Activated T-helper 17 cell treated with anti-CD3 and anti-CD28 coated beads, Interleukin-2, amount 50 U/mL, for 72 hours (primary cell): ENCODE measurements at places on chromosomes 16 and 17. TPM values are rescaled to one million over a fixed set of nuclear protein-coding genes. Genes with fewer than 3 reads are reported as not detected.

- no peak for ATAC-seq
- no peaks in the 10 kb centered on the region for H3K27me3 ChIP-seq
- peak overlapping the region; percentile 79 for H3K4me3 ChIP-seq
- H3K36me3 ChIP-seq: no peaks in the 10 kb centered on the region
- H3K4me1 ChIP-seq: peaks cover 27% of the 10 kb centered on the region
- H3K27ac ChIP-seq: peak overlapping the region; percentile 81
These were observed 8.3 kb upstream of the SLC52A1 start for GRCh38 chr17:5043524-5043923.

- ATAC-seq: no peak
- H3K27me3 ChIP-seq: peaks cover 42% of the 10 kb centered on the region
- H3K4me3 ChIP-seq: no peak overlapping the region
- H3K4me1 ChIP-seq: peaks cover 12% of the 10 kb centered on the region
These were observed 3.4 kb downstream of the SP6 start for GRCh38 chr17:47847341-47848197.

DNA sequence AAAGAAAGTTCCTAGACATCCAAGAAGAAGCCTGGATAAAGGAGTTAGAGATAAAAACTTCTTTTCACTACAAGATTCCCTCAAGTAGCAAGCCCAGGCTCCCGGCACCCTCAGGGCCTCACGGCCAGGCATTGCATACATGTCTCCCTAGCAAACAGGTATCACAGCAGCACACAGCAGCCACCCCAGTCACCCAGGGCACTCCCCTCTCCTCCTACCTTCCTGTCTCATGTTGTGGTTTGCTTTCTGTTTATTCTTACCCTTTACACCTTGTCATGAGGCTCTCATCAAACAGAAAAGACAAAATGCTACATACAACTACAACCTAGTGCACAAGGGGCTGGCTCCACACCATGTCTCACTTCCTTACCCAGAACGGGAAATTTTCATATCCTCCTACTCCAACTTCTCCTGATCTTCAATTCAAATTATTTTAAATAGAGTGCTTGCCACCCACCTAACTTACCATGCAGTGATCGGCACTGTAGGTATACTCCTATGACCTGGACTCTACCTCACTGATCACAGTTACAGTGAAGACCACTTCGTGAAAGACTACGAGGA, 42.7 kb downstream of the XPO6 start:
- peak overlapping the region; percentile 48 for H3K4me3 ChIP-seq
- H3K4me1 ChIP-seq: peaks cover 43% of the 10 kb centered on the region
- H3K27ac ChIP-seq: peak overlapping the region; percentile 69
- peaks cover 97% of the 10 kb centered on the region for H3K36me3 ChIP-seq

DNA sequence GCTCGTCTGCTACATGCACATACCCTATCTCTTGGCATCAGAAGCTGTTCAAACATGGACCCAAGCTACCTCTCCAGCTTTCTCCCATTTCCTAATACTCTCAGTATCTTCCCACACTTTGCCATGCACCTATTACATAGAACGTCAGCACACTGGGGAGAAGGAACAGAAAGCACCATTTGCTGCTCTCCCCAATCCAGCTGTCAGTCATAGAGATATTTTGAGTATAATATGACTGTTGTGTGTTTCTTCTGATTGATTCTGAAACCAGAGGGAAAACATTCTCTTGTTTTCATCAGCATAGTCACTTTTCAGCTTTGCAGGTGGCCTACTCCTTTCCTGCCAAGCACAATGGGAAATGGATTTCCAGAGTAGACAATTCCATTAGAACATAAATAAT, 107.1 kb downstream of the ADAMTS18 start:
- H3K27ac ChIP-seq: no peak overlapping the region
- no peaks in the 10 kb centered on the region for H3K36me3 ChIP-seq
- peak; percentile 46 for ATAC-seq

DNA sequence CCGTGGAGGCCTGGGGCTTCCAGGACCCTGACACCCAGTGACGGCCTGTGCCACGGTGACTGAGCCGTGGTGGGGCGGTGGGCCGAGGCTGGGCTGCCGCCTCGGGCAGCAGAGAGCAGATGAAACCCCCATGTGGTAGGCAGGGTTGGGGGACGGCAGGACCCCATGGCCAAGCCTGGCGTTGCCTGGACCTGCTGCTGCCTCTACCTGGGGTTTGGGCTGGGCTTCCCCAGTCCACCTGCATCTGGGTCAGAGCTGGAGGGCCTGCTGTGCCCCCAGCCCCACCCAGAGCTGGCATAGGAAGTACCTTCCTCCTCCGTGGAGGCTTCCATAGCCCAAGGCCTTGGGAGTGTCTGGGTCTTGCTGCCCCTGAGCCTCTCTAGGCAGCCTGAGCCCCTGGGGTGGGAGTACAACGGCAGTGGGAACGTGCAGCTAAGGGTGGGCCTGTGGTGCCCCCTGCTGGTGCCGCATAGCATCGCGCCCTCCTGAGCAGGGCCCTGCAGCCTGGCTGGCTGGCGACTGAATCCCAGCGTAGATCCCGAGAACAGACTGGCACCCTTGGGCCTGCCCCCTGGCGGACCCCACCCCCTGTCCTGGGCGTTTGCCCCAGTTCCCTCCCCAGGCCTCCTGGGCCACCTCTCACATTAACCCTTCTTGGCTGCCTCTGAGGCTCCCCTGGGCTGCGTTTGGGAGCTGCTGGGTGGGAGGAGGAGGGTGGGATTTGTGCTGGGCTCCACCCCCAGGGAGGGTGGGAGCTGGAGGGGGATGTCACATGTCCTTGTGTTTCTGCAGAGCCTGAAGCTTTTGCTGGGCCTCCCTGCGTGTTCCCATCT, 12.6 kb upstream of the ATP6V0C start:
- no peaks in the 10 kb centered on the region for H3K27me3 ChIP-seq
- peak; percentile 94 for ATAC-seq
- peaks cover 9% of the 10 kb centered on the region for H3K36me3 ChIP-seq
- no peaks in the 10 kb centered on the region for H3K4me1 ChIP-seq

DNA sequence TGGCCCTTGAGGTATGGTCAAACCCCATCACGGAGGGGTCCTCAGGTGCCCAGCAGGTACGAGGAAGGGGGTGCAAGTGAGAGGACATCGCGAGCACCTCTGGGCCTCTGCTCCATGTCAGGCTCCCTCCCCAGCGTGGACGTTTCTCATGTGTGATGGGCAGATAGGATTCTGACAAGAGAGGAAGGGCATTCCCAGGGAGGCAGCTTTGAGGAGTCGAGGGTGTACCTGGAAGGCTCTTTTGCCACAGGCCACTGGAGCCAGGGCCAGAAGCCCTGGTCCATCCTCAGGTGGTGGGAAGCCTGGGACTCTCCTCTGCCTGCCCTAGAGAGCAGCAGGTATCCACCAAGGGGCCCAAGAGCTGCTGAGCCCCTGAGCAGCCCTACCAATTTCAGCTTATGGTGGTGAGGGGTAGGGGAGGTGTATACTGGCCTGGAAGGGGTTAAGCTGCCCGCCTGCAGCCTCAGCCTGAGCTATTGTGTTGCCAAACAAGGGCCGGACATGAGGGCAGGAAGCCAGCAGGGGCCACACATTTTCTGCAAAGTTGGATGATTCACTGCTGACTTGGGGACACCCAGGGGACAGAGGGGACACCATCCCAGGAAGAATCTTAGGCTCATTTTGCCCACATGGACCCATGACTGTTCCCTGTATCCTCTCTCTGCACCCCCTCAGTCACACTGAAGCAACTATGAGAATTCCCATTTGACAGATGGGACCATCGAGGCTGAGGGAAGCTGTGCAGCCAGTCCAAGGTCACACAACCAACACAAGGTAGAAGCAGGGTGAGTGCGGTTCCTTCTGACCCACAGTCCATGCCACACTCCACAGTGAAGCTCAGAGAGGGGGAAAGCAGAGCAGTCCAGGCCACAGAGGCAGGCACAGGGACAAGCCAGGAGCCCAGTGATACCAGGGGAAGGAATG, 1.7 kb downstream of the CDH5 start:
- no peak overlapping the region for H3K27ac ChIP-seq
- ATAC-seq: no peak
- peaks cover 26% of the 10 kb centered on the region for H3K27me3 ChIP-seq
- no peaks in the 10 kb centered on the region for H3K4me1 ChIP-seq
- H3K4me3 ChIP-seq: no peak overlapping the region

DNA sequence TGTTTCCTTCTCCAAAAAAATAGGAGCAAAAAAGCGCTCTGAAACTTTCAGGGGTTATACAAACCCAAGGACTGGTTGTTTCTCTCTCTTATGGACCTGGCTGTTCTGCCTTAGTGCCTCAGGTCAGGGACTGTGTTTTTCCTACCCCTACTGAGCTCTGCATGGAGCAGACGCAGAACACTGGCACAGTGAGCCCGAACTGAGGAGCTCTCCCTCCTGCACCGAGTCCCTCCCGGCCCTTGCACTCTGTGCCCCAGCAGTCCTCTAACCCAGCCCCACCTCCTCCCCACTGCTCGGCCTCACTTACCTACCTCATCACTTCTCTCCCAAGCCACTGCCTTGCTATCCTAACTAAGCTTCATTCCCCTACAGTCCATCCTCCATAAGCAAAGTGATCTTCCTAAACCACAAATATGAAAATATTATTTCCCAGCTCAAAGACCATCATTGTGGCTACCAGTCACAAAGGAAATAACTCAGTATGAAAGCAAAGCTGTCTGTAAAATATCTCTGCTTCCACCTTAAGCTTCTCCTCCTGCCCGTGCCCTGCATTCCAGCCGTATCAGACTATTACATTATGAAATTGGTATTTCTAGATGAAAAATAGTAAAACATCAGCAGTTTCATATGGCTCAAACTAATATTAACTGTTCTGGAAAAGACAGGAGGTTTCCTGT, 13.6 kb downstream of the MEIOB start:
- H3K27ac ChIP-seq: no peak overlapping the region
- ATAC-seq: no peak
- peaks cover 27% of the 10 kb centered on the region for H3K27me3 ChIP-seq
- peaks cover 14% of the 10 kb centered on the region for H3K4me1 ChIP-seq
- H3K4me3 ChIP-seq: no peak overlapping the region

DNA sequence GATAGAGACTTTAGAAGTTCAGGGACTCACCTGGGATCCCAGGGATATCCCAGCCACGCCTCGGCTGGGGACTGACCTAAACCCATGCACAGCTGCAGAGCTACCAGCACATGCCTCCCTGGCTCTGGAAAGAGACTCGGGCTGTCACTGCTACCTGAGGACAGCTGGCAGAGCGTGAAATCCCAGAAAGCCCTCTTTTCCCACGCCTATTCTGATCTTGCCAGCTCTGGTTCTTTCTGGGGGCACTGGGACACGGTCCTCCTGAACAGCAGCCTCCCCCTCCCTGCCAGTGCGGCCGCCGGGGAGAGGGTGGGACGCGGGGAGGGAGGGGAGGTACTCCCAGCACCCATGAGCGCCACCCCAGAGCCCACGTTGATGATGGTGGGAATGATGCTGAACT, 10.8 kb downstream of the P2RX5 start:
- no peak for ATAC-seq
- H3K27ac ChIP-seq: no peak overlapping the region

DNA sequence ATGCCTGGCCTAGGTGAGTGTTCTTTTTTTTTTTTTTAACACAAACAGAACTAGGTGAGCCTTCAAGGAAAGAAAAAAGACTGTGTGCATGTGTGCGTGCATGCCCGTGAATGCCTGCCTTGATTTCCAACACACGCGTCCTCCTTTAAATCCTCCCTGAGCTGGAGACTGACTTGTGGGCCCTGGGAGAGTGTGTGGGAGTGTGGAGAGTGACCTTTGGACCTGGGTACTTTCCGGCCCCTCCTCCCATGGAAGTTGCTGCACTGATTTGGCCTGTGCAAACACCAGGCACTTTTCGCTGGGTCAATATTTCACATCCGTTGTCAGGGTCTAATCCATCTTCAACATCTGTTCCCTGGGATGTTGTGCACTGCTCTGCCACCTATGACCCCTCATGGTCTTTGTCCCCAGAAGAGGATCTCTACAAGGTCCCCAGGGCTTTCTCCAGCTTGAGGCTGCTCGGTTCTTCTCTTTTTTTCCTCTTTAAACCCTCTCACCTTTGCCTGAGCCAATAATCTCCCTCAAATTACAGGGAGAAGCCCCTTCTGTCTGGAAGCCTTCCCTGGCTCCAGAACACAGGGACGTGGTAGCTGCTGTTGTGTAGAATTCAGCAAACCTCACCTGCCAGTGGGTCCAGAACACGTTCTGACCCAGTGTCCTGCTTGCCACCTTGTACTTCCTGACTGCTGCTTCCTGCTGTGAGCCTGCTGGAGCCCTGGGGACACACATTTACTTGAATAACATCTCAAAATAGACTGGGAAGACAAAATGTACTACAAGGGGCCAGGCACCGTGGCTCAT, 20.8 kb upstream of the ATP5MC1 start:
- no peaks in the 10 kb centered on the region for H3K4me1 ChIP-seq
- no peaks in the 10 kb centered on the region for H3K36me3 ChIP-seq
- peaks cover 3% of the 10 kb centered on the region for H3K27me3 ChIP-seq
- peak overlapping the region; percentile 74 for H3K27ac ChIP-seq
- no peak overlapping the region for H3K4me3 ChIP-seq
- no peak for ATAC-seq

DNA sequence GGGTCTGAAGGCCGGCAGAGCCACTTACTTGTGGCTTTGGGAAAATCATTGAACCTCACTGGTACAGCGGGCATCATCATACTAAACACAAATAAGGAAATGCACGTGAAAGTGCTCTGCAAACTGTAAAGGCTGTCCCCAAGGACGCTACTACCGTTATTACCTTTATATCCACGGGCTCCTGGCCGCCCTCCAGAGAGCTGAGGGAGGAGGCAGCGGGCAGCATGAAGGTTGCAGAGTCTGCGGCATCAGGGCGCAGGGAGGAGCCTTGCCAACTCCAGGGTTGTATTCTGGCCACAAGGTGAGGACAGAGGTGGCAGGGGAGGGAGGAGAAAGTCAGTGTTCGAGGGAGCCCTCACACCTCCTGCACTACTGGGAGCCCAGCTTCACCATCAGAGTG, 68.3 kb upstream of the GCSH start:
- no peak for ATAC-seq
- H3K4me1 ChIP-seq: no peaks in the 10 kb centered on the region
- H3K4me3 ChIP-seq: no peak overlapping the region
- peaks cover 10% of the 10 kb centered on the region for H3K27me3 ChIP-seq

DNA sequence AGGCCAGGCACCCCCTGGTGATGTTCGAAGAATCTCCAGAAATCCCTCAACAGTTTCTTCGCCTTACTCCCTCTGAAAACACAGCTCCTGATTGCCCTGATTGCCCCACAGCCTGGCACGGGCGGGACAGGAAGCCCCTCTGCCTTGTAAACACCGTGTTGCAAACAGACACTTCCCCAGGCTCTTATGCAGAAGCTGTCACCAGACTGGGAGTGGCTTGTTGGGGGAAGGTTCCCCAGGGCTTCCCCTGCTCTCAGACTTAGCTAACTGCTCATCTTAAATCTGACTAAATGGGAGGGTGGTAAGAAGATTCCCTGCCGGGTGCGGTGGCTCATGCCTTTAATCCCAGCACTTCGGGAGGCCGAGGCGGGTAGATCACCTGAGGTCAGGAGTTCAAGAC, 11.2 kb downstream of the PIK3R5 start:
- H3K4me3 ChIP-seq: peak overlapping the region; percentile 57
- peak; percentile 40 for ATAC-seq
- peaks cover 72% of the 10 kb centered on the region for H3K36me3 ChIP-seq
- H3K27me3 ChIP-seq: no peaks in the 10 kb centered on the region
- H3K4me1 ChIP-seq: peaks cover 72% of the 10 kb centered on the region

GRCh38 chr16:9225527-9226316, 134.3 kb downstream of the HAPSTR1 start:
- no peak for ATAC-seq
- peaks cover 3% of the 10 kb centered on the region for H3K27me3 ChIP-seq
- no peak overlapping the region for H3K27ac ChIP-seq
- H3K4me3 ChIP-seq: no peak overlapping the region
- H3K4me1 ChIP-seq: no peaks in the 10 kb centered on the region
- H3K36me3 ChIP-seq: no peaks in the 10 kb centered on the region

KRT26 gene
- not detected for total RNA-seq

TLCD3B gene
- 7.4 TPM for total RNA-seq

DHRS7B gene
- 16.9 TPM for total RNA-seq

HBM gene
- total RNA-seq: not detected

BCKDK gene
- 48.6 TPM for total RNA-seq

GP2 gene
- not detected for total RNA-seq

TBC1D3C gene
- total RNA-seq: not detected

ZG16B gene
- total RNA-seq: 4.0 TPM

MARVELD3 gene
- total RNA-seq: not detected

CES5A gene
- not detected for total RNA-seq
